ENCODE measurements at places on chromosomes 3 and 15. TPM values are rescaled to one million over a fixed set of nuclear protein-coding genes. Genes with fewer than 3 reads are reported as not detected.

The LRTM1 gene
- total RNA-seq, result not detected

The LOXL1 gene
- total RNA-seq, result 6.0 TPM

The ITPR1 gene
- total RNA-seq, result 65.1 TPM

The CCR9 gene
- total RNA-seq, result not detected

- no peak for DNase-seq
Observed at GRCh38 chr3:100209948-100210771, 50.6 kb upstream of the TBC1D23 start.

DNA sequence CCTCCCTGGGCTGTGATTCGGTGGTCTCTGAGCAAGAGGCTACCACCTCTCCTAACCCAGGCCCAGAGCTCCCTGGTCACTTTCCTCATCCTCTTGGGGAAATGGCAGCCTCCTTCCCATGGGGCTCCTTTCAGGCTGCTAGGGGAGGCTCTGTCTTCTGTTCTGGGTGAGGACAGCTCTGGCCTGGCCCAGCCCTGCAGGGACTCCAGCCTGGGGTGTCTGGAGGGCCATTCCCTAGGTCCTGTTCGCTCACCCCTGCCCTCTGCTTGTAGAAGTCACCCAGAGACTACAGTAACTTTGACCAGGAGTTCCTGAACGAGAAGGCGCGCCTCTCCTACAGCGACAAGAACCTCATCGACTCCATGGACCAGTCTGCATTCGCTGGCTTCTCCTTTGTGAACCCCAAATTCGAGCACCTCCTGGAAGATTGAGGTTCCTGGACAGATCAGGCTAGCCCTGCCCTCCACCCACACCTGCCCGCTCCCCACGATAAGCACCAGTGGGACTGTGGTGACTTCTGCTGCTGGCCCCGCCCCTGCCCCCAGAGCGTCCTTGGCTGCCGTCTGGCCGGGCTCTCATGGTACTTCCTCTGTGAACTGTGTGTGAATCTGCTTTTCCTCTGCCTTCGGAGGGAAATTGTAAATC lies 30.9 kb downstream of the PRKCD start:
- DNase-seq, result no peak

- no peak for DNase-seq
Observed at GRCh38 chr3:89368846-89369245, 261.4 kb downstream of the EPHA3 start.

GRCh38 chr3:142941373-142942123 lies 21.9 kb downstream of the PAQR9 start:
- DNase-seq, result no peak

DNA sequence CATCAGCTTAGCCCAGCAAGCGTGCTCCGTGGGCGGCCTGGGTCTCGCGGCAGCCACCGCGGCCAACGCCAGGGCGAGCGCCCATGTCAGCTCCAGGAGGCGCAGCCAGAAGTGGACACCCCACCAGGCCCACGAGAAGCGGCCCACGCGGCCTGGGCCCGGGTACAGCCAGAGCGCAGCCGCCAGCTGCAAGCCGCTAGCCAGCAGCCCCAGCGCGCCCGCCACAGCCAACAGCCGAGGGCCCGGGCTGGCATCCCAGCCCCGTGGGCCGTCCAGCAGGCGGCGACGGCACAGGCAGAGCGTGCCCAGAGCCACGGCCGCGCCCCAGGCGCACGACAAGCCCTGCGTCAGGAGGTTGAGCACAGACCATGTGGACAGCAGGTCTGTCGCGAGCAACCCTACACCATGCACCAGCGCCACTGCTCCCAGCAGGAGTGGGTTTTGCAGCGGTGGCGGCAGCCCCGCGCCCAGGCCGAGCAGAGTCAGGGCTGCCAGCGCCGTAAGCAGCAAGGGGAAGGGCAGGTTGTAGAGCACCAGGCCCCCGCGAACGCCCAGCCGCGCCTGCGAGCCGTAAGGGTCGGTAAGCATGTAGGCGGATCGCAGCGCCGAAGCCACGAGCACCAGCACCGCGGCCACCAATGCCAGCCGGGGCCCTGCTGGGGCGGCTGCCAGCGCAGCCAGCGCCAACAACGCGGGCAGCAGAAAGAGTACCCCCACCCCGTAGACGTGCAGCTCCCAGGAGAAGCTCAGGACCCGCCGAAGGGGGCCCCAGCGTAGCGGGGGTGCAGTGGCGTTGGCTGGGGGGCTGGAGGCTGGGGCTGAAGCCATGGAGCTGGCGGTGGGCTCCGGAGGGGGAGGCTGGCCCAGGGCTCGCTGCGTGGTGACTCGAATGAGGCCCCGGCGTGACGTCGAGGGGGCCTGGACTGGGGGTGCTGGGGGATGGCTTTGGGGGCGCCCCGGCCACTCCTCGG lies 4.9 kb downstream of the PRRT3 start:
- peak; percentile 82 for DNase-seq

DNA sequence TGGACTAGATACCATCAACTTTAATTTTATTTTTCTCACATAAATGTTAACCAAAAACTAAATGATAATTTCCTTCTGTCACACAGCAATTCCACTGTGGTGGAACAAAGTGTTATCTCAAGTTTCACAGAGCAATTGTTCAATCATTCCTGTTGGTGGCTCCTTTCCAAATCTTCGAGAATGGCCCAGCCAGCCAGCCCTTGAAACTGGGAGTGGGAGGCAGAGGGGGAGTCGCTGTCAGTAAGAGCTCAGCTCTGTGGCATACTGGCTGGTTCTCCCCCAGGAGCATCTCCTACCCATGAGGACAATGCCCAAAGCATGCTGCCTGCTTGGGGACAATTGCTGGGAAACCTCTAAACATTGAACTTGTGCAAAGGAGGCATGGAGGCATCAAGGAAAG lies 47.7 kb downstream of the MECOM start:
- no peak for DNase-seq

DNA sequence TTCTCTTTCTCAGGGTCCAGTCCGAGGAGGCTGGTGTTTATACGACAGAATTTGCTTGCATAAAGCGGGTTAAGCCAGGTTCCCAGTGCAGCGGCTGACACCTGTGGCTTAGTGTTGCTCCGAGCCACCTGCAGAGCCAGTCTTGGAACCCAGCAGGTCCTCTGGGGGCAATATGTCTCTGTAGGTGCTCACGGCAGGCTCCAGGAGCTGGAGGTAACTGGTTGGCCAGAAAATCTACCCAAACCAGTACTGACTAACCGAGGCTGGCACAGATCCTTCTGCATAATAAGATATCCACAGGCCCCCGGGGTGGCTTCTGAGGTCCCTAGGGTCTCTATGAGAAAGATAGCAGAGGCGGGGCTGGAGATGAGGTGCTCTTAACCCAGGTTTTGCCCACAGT lies 3.2 kb downstream of the MGLL start:
- DNase-seq, result no peak

DNA sequence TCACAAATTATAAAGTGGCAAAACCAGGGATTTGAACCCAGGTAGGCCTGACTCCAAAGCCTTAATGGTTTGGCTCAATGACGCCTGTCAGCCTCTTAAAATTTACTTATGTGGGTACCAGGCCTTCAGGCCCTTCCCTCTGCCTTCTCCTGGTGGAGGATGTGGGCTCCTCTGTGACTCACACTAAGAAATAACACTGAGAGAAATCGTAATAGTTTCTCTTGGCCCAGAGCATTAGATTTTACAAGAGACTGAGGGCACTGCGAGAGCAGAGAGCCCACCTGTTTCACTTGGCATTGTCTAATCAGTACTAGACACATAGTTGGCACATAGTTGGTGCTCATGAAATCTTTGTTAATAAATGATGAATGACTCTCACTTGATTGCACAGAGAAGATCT lies 505.2 kb downstream of the SHQ1 start:
- DNase-seq, result no peak

DNA sequence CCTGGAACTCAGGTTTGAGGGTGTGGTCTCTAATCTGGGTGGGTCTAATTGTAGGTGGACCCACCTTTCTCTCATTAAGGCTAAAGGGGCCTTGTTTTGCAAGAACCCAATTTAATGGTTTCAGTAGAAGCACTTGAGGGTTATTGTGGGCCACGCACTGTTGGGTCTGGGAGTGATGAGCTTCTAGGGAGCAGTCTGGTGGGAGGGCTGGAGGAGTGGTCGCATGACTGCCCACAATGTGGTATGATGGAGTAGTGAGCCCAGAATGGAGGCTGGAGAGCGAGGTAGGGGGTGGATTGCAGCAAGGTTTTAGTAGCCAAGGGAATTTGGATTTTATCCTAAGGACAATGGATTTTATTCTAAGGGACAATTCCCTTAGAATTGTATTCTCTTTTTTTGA lies 2.7 kb downstream of the TATDN2 start:
- DNase-seq, result no peak

- no peak for DNase-seq
Observed at GRCh38 chr15:33218071-33218491, 23.6 kb upstream of the FMN1 start.

- no peak for DNase-seq
Observed at GRCh38 chr3:44003801-44004200, 237.9 kb upstream of the TOPAZ1 start.

DNA sequence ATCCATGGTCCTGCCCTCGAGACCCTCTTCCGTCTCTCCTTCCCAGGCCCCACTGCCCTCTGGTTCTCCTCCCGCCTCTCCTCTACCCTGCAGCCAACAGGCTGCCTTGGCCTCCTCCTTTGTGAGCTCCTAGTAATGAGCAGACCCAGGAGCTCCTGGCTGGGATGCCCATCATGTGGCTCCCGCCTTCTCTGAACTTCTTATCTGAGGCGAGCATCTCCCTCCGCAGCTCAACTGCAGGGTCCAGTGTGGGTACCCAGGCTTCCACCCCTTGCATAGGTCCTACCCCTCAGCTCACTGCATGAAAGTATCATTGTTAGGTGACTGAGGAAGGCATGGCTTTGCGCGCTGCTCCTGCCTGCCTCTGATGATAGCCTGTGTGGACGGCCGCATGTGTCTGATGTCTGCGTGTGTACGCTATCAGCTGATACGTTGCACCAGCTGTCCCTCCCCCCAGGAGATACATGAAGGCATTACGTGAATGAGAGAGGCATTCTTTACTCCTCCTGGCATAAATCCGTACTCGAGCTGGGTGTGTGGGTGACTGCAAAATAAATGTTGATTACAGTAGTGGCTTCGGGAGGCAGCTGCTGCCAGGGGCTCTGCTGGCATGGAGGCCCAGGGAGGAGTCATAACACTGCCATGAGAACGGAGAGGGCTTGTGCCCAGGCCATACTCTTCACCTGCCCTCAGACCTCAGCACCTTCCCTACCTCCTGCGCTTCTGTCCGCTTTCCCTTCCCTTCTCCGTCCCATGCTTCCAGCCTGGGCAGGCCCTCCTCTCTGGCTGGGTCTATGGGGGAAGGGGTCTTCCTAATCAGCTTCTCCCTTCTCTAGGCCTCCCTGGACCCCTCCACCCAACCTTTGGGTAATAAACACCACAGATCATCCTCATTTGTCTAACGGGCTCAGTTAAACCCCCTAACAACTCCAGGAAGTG lies 48.8 kb downstream of the ZNF710 start:
- no peak for DNase-seq

DNA sequence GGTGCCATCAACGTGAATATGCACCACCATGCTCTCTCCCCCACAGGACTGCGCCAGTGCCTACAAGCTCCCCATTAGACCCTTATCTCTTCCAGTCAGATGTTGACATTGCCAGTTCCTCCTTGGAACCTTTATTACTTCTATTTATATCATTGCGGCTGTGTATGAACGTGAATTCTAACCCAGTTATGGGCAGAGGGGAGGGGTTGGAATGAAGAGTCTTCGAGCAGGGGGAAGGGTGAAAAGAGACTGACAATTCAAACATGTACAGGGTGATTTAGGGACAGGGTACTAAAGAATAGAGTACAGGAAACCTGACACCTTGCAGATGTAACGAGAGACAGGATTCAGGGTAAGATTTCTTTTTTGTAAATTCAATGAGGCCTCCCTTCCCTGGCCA lies 41.8 kb upstream of the ST6GAL1 start:
- no peak for DNase-seq

- DNase-seq, result no peak
Observed at GRCh38 chr3:79845546-79845945, 77.7 kb upstream of the ROBO1 start.

- DNase-seq, result no peak
Observed at GRCh38 chr3:143924522-143925285, 46.9 kb upstream of the DIPK2A start.

- DNase-seq, result no peak
Observed at GRCh38 chr3:48135552-48136495, 52.4 kb downstream of the CDC25A start.
